ENCODE measurements at places on chromosomes 11 and 22. TPM values are rescaled to one million over a fixed set of nuclear protein-coding genes. Genes with fewer than 3 reads are reported as not detected.

Gene THAP7
- 46.9 TPM for total RNA-seq

DNA sequence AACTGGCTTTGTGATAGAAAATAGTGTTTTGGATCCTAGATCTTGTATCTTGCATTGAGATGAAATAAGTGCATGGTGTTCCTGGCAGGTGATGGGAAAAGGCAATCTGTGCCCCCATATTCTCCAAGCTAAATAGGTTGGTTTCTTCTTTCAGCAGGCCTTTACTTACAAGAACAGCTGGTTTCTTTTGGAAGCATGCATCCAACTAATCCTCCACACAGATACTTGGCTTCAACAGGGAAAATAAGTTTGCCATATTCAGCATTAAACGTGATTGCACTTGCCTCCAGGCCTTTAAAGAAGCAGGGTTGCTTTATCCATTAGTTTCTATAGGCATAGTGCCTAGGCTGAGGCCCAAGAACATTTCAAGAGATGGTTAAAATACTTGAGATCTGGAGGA is 59.9 kb downstream of the APIP start:
- no peak for DNase-seq

DNA sequence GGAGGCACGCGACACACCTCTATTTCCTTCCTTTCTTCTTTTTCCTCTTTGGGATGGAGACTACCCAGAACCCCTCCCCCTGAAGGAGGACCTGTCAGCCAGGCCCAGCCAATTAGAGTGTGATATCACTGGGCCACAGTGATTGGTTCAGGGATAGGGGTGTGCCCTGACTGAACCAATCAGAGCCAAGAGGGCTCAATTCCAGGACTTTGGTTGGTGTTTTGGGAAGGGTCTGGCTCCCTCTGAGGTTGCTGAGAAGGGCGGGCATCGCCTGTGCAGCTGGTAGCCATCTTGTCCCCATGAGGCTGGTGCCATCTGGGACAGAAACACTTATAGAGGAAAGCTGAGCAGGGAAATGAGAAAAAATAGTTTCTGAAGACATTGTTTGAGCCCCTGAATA is 71.4 kb downstream of the CHST1 start:
- DNase-seq: peak; percentile 46

- DNase-seq: peak; percentile 82
Observed at GRCh38 chr22:21837248-21837979, 30.0 kb downstream of the MAPK1 start.

DNA sequence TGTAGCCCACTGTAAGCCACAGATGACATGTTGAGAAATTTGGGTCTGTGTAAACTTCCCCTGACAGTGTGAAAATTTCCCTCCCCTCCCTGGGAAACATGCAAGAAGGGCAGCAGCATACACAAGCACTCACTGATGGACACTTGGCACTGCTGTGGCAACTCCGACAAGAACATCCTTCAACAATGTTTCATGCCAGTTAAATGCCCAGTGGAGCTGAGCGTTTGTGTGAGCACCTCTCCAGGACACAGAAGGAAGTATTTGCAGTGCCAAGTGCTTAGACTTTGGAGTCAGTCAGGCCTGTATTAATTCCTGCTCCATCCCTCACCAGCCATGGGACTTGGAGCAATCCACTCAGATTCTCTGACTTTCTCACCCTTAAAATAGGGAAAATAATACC is 17.7 kb downstream of the C11orf87 start:
- DNase-seq: no peak

DNA sequence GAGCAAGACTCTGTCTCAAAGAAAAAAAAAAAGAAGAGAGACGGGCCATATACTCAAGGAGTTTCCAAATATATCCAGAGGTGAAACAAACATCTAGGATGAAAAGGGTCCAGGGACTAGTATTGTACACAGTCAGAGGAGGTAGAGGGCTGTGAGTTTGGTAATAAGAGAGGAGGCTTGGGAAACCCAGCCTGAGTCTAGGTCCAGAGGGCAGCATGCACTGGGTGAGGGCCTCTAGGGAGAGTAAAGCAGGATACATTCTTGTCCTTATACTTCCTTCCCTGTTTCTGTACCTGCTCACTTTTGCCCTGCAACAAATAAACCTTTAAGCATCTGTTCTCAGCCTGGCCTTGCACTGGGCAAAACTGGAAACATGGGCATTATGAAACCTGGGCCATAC is 31.5 kb downstream of the STIM1 start:
- no peak for DNase-seq

Gene TSGA10IP
- total RNA-seq: not detected

- DNase-seq: no peak
Observed at GRCh38 chr11:75073459-75074190, 23.1 kb downstream of the OR2AT4 start.

Gene TTC36
- total RNA-seq: not detected

DNA sequence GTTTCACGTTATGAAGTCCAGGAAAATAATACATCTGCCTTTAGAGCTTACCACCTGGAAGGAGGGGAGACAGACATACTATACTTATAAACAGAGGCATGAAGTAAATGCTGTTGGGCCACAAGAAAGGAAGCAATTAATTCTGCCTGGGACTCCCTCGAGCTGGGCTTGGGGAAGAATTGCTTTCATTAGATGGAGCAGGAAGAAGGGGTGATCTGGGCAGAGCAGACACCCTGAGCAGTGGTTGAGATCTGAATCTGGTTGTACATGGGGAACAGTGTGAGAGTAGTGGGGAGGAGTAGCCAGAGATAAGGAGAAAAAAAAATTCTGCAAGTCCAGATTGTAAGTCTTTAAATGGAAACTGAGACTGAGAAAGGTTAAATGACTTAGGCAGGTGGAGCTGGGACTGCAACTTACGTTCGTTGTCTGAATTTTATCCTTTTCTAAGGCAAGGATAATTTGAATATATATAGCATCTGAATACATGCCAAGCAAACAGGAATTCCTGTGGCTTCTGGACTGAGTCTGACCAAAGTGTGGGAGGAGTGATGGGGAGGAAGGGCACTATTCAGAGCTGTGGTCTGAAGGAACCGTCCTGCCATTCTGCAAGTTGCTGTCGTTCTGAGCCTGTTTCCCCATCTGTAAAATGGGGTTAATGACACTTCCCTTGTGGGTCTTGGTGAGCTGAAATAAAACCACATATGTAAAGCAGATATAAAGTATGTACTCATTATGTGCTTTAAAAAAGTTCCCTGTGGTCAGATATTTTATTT is 7.9 kb downstream of the NCAM1 start:
- DNase-seq: peak; percentile 43

GRCh38 chr22:48267681-48268080 is 1505.2 kb downstream of the TBC1D22A start:
- no peak for DNase-seq

Gene TLCD5
- 7.1 TPM for total RNA-seq

- DNase-seq: peak; percentile 96
Observed at GRCh38 chr11:64331569-64332371, 8.2 kb upstream of the CCDC88B start.

Gene MMP8
- not detected for total RNA-seq

Gene EMID1
- 0.24 TPM for total RNA-seq

- DNase-seq: peak; percentile 73
Observed at GRCh38 chr22:44486538-44486937, 11.5 kb downstream of the RTL6 start.

DNA sequence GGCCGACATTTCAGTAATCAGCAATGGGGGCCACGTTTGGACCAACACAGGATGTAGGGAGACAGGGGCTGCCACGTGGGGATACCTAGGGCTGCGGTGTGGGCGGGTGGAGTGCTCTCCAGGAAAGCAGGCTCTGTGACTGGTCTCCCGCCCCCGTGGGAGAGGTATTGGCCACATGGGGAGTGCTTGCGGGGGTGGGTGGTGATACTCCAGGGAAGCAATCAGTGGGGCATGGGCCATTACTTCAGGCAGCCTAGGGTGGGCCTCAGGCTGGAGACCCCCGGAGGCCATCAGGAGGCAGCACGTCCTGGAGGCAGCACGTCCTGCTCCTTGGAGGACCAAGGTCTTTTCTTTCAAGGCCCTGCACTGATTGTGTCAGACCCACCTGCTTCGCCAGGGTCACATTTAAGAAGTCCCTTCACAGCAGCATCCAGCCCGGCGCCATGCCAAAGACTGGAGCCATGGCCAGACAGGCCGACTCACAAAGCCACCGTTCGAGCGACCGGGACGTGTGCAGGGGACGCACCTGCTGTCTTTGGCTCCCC is 3.0 kb upstream of the MUC2 start:
- DNase-seq: no peak

- no peak for DNase-seq
Observed at GRCh38 chr11:57357310-57357709, 19.2 kb downstream of the P2RX3 start.
